ENCODE measurements at places on chromosomes 4 and X.
A peak's percentile ranks its signal among the peaks of the same experiment; 100 is the strongest.

DNA sequence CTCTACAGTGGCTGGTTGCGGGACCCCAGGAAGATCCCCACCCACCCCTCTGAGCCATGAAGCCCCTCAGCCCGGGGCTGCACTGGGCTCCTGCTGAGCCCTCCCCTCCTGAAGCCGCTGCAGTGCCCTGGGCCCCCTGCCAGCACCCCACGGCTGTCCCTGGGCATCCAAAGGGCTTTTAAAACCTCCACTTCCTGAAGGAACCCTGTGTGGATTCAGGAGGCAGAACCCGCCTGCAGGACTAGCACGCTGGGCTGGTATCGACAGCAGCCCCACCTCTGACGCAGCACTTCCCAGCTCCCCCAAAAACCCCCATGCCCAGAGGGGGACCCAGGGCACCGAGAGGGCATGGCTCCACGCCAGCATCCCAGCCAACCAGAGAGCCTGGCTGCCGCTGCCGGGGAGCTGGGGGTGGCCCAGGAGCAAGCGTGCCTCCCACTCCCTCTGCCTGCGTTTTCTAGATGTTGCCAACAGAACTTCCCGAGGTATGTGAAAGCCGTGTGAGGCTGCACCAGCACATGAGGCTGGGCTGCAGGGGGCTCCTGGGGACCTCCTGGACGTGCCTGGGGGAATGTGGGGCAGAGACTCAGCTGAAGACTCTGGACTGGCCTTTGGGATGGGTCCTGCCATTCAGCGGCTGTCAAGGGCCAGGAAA lies 6.3 kb downstream of the MXD4 start:
- DNase-seq = no peak

DNA sequence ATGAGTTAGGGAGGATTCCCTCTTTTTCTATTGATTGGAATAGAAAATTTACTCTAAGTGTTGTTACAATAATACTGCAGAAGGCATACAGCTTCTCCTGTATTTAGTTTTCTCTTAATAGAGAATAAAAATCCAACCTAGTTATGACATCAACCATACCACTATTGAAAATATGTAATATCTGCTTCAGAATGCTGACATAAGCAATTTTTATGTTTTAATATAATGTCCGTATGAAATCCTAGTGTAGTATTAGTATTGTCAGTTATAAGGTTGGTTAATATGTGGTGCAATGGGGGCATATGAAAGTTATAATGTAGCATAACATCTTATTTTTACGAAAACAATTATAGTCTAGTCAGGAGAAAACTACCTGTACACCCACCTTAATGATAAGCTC lies 68.2 kb downstream of the HEPH start:
- DNase-seq = no peak

DNA sequence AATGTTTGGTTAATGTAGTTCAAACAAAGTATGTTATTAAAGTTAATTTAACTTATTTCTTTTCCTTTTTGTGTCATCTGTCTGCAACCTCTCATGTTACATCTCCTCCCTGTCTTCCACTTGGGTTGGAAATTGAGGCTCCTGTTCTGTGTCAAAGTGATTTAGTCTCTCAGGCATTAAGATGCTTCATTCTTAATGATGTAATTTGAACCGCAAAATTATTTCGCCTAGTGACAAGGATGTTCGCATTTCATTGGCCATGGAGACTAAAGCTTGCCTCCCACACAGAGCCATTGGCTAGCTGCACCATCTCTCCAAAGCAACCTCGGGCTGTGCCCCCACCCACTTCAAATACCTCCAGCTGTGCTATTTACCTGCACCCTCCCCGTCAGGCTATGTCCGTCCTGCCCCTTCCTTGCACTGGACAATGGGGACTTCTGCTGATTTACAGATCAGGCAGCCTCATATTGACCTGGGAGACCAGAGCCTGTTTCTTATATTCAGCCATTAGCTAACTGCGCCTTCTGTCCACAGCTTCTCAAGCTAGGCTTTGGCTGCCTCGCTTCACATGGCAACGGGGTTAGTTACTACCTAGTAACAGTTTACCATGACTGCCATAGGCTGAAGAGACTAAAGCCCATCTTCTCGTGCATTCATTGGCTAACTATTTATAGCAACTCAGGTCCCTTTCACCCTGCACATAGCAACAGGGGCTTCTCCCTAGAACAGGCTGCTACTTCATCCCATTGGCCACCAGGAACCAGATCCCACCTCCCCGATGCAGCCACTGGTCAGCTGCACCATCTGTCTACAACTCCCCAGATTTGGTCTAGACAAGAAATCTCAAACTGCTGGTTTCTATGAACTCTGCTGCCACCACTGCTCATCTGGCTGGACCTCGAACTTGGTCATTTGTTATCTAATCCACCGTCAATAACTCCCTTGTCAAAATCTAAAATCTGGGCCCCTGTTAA lies 8.6 kb upstream of the ZNF157 start:
- DNase-seq = peak; percentile 10

GRCh38 chr4:7871356-7871755 lies 68.3 kb downstream of the AFAP1 start:
- no peak for DNase-seq

DNA sequence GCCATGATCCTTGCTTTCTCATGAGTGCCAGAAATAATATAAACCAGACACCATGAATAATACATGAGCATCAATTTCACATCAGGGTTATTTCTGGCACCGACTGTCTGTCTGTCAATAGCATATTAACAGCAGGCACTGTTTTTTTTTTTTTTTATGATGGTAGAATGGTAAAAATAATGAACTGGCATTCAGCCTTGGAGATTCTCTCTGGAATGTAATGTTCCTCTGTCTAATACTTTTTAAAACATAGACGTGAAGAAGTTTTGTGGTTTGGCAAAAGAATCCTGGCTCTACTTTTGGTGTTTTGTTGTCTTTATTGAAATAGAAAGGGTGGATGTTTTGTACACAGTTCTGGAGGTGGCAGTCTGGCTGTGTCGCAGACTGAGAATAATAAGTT lies 874.6 kb upstream of the PRKX start:
- DNase-seq = no peak

DNA sequence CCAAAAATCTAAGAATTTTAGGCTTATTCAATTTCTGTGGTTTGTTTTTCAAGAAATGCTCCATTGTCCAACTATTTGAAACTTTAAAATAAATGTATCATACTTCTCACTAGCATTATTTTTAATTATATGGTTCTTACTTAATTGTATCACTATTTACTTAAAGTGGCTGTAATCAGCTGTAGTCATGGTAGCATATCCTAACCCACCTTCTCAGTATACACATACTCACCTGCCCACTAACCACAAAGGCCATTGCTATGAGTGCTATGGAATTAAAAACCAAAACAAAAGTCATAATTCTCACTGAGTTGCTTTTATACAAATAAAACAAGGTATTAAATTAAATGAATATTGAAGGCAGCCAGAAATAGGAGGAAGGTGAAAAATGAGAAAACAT lies 5.0 kb downstream of the FBXO8 start:
- no peak for DNase-seq

DNA sequence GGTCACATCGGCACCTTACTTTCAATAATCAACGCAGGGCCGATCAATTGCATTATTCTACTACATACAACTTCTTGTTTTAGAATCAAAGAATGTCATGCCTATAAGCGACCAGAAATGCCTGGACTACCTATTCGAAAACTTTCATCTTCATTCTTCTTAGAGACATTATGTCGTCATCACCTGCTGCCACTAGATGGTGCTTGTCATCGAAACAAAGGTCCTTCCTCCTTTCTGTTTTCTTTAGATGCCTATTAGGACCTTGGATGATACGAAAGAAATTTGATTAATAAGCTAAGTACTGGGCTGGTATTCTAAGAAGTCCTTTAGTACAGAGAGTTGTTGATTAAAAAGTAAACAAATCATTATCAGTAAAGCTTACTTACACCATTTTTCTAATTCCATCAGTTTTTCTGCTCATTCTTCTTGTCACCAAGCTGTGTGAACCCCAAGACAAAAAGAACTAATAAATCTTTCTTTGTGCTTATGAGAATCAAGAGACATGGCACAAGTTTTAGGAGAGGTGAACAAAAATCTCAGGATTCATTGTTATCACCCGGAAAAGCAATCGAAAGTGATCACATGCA lies 154.5 kb upstream of the SLC4A4 start:
- no peak for DNase-seq

DNA sequence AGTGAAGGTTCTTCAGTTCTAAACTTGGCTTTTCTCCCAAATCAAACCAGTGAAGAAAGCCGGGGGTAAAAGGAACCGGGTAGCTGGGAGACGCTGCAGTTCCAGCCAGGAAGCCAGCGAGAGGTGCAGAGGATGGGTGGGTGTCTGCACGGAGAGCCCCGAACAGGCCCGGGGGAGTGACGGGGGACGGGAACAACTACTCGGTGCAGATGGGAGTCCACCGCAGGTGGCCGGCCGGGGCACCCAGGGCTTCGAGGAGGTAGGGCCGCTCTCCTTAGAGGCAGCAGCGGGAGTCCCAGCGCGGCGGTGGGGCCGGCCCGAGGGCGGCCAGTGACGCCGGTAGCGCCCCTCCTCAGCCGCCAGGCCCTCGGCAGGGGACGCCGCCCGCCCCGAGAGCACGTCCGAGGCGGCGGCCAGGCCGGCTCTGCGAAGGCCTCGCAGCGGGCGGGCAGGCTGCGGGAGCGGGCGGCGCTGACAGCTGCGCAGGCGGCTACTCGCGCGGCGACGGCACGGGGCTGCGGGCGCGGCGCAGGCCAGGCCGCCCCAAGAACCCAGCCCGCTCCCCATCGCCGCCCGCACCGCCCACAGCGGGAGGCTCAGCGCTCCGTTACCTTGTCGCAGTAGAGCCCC lies 449 bp downstream of the FBXL5 start:
- peak; percentile 7 for DNase-seq

DNA sequence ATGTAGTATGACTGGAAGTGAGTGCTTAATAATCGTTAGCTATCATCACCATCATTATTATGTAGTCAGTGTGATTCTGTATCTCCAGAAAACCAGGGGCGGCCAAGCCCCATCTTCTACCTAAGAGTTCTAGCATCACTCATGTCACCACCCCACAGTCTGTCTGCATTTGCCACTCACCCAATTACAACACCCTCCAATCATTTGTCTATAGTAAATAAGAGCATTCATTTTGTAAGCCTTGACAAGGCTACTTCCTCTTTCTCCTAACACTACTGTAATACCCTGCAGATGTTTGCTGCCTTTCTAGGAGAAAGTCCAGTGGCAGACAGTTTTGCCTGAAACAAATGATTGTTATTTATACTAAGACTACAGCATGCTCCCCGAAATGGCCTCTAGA lies 15.8 kb upstream of the IL21 start:
- DNase-seq = no peak

DNA sequence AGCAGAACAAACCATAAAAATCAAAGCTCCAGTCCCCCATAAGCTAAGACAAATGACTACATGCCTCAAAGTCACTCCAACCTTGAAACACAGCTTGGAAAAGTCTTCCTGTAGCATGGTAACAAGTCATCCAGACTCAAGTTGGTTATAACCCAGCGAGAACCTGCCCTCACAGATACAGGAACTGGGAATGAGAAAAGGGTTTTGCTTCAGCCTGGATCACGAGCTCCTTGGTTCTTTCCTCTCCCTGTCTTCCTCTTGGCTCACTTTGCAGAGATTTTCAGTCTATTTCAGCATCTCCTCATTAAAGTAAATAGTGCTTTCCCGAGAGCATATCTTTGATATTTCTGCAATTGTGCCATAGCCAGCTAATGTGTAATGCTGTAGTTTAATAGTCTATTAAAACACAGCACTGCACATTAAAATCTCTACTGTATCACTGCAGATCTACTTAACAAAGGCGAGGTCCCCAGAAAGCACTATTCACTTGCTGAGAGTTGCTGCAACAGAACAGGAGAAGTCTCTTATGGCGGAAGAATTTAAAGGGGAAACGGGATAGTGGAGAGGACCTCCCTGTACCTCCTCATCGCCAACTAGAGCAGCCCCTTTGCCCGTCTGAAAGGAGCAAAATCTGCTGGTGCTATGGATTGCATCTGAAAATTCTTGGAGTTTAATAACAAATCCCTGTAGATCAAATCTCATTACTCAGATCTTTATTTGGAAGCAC lies 249.3 kb upstream of the GATB start:
- no peak for DNase-seq

DNA sequence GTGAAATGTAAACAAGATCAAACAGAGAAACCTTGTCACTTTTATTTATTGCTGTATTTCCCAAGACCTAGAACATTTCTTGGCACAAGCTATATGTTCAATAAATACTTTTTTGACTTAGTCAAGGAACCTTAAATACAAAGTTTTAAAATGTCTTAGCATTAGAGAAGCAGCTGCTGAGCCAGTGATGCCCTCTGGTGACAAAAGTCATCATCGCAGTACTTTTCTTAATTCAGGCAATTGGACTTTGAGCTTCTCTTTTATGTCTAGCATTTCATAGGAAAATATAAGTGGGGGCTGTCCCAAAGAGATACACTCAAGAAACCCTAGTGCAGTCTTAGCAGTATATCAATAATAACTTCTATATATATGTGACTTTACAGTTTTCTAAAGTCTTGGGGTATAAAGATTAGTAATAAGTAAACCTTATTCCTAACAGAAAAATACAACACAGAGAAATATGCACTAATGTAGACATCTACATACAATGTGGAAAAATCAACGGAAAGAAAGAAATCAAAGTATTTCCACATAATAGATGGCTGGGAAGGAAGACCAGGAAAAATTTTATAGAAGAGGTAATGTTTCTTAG lies 118.4 kb downstream of the DTHD1 start:
- peak; percentile 43 for DNase-seq

GRCh38 chr4:56971383-56971782 lies 6.0 kb downstream of the NOA1 start:
- DNase-seq = no peak

GRCh38 chr4:57614257-57614932 lies 504.2 kb upstream of the IGFBP7 start:
- DNase-seq = no peak

DNA sequence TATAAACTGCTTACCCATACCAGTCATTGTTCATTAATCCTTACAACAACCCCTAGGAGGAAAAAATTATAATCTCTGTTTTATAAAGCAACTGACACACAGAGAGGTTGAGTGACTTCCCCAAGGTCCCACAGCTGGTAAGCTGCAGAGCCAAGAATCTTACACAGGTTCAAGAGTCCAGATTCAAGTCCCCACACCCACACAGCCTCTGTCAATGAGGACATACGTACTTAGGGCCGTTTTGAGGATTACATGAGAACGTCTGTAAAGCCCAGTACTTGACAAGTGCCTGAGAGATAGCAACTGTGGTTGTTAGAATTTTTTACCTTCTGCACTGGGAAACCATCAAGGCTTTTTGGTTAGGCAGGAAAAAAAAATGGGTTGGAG lies 556 bp upstream of the SLC25A43 start:
- DNase-seq = no peak

Measured in stimulated activated CD8-positive, alpha-beta memory T cell treated with anti-CD3 and anti-CD28 coated beads, Interleukin-4, amount 100 ng/mL, for 4 hours (primary cell).